Activated CD4-positive, alpha-beta T cell treated with anti-CD3 and anti-CD28 coated beads, Interleukin-2, amount 10 ng/mL, durations not matched to agents 24 days and 14 days (primary cell): ENCODE measurements at places on chromosomes 12 and 14.

- no peak for DNase-seq
Measured at GRCh38 chr12:68203460-68203875, 22.1 kb downstream of the IL26 start.

GRCh38 chr14:105178069-105178867, 2.8 kb downstream of the NUDT14 start:
- no peak for DNase-seq

DNA sequence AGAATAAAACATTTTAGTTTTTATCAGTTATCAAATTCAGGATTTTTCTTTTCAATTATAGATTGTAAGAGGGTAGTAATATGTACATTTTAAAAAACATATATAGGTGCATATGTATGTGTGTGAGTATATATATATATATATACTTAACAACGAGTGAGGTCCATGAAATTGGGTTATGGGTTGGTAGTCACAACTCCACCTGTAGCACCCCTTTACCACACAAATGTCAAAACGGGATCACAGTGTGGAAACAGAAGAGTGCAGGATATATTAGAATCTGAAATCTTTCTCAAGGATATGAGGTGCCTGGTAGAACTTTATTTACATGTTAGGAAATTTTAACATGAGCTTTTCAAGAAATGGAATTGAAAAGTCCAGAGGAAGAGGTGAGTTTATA, 31.3 kb downstream of the MIA2 start:
- no peak for DNase-seq

- DNase-seq = no peak
Measured at GRCh38 chr14:90781344-90781761, 34.9 kb downstream of the TTC7B start.

- no peak for DNase-seq
Measured at GRCh38 chr12:23888396-23889068, 60.9 kb downstream of the SOX5 start.

- DNase-seq = peak; percentile 88
Measured at GRCh38 chr12:47819138-47819895, 386 bp downstream of the HDAC7 start.

DNA sequence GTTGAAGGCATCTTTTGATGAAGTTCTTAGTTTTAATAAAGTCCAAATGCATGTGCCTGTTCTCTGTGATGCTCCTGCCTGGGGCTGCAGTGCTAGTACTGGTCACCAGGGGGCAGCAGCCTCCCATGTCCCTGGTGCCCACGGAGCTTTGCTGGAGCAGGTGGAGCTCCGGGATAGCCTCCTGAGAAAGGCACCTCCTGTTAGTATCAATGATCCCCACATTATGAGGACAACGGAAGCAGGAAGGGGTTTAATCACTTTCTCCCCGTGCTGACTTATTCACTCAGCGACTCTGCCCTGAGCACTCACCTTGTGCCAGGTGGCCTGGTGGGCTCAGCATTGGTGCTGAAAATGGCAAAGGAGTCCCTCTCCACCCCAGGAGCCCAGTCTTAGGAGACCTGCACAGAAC, 123.0 kb upstream of the PZP start:
- DNase-seq = peak; percentile 91

- DNase-seq = no peak
Measured at GRCh38 chr12:104337030-104337558, 33.6 kb downstream of the EID3 start.

- no peak for DNase-seq
Measured at GRCh38 chr12:115322275-115322674, 638.3 kb upstream of the TBX3 start.
